ENCODE measurements at places on chromosomes 2 and 18. TPM values are rescaled to one million over a fixed set of nuclear protein-coding genes. Genes with fewer than 3 reads are reported as not detected.

DNA sequence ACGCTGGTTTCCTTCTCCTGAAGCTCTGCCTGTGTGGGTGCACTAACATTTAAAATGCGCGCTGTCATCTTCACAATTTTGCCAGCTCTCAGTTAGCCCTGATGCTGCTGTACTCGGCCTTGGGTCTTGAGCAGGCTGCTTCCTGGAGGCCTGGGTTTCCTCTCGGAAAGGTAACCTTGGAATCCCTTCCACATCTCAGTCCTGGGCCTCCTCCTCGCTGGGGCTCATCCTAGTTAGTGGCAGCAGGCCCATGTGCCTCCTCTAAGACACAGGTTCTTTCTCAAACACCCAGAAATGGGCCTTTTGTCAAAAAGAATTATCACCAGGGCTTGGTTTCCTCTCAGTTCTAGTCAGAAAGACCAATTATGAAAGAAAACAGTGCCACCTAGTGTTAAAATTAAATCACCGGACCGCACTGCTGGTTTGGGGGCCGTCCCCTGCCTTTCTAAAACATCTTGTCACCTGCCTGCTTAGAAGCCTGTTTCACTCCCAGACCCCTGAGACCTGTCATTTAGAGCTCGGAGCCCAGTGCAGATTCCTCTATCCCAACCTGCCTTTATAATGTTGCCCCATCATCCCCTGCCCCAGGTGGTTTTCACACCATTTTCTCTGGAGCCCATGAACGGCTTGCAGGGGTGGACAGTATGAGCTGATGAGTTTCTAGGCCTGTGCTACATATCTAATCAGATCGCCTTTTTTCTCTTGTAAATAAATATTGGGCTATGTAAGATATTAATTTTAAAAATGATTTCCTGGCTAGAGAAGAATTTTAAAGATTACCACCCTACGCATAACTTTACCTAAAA lies 42.4 kb downstream of the HK2 start:
- no peaks in the 10 kb centered on the region for H3K27me3 ChIP-seq
- no peak overlapping the region for H3K4me3 ChIP-seq
- no peaks in the 10 kb centered on the region for H3K36me3 ChIP-seq
- H3K4me1 ChIP-seq = no peaks in the 10 kb centered on the region

DNA sequence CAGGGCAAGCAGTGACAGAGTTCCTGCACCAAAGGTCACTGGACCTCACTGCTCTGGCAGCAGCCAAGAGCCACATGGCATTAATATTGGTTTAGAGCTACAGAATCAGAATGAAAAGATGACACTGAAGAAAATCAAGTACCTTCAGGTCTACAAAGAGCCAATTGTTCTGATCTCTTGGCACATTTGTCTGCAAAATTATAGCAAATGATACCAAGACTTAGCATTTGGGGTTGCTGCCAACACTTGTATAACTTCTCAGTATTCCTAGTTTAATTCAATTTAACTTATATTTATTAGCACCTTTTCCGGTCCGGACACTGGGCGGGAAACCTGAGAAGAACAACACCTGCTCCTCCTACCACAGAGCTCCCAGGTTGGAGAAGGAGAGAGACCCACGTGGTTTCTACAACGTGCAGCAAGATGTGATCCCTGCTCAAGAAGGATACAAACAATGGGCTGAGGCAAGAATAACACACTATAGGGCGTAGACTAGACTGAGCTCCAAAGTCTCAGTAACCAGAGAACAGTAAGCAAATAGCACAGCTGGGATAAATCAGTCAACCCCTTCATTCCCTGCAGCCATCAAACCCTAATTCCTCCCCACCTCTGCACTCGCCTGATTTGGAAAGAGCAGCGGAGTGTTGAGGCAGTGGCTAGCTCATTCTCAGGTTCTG lies 2.4 kb downstream of the LRRC30 start:
- H3K27me3 ChIP-seq = no peaks in the 10 kb centered on the region
- no peak for DNase-seq
- H3K36me3 ChIP-seq = no peaks in the 10 kb centered on the region
- no peak overlapping the region for H3K27ac ChIP-seq
- H3K4me1 ChIP-seq = no peaks in the 10 kb centered on the region
- no peak overlapping the region for H3K4me3 ChIP-seq

DNA sequence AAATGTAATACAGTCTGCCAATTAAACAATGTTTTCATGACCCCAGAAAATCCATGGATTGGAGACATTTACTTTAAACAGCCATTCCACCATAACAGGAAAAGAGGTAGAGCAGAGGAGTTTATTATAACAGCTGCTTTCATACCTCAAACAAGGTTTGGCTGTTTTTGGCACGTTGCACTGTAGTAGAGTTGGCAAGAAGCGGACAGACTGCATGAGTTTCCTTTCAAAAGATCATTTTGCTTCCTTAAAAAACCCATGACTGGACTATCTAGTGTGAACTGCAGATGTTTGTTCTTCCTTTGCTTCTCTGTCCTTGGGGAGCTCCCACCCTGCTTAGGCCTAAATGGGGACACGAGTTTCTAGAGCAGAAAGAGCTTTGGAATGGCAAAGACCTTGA lies 108.5 kb upstream of the THOC1 start:
- no peaks in the 10 kb centered on the region for H3K4me1 ChIP-seq
- peak; percentile 77 for DNase-seq
- H3K27me3 ChIP-seq = no peaks in the 10 kb centered on the region
- H3K36me3 ChIP-seq = no peaks in the 10 kb centered on the region
- H3K27ac ChIP-seq = peak overlapping the region; percentile 65

- no peak for DNase-seq
- no peaks in the 10 kb centered on the region for H3K27me3 ChIP-seq
- no peaks in the 10 kb centered on the region for H3K4me1 ChIP-seq
- no peaks in the 10 kb centered on the region for H3K36me3 ChIP-seq
- H3K27ac ChIP-seq = no peak overlapping the region
Measured at GRCh38 chr2:83899271-83899670, 559.8 kb downstream of the SUCLG1 start.

DNA sequence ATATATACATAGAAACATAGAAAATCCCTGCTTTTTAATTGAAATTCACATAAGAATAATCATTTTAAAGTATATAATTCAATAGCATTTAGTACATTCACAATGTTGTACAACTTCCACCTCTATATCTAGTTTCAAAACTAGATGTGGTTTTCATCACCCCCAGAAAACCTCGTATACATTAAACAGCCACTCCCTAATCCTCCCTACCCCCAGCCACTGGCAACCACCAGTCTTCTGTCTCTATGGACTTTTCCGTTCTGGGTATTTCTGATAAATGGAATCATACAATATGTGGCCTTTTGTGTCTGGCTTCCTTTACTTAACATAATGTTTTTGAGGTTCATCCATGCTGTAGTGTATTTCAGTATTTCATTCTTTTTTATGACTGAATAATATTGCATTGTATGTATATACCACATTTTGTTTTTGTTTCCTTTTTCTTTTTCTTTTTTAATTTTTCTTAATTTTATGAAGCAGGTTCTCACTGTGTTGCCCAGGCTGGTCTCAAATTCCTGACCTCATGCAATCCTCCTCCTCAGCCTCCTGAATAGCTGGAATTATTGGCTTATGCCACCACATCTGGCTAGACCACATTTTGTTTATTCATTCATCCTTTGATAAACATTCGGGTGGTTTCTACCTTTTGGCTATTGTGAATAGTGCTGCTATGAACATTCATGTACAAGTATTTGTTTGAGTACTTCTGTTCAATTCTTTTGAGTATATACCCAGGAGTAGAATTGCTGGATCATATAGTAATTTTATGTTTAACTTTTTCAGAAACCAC lies 50.6 kb upstream of the RNF152 start:
- H3K27ac ChIP-seq = no peak overlapping the region
- H3K36me3 ChIP-seq = no peaks in the 10 kb centered on the region
- H3K4me1 ChIP-seq = no peaks in the 10 kb centered on the region
- no peaks in the 10 kb centered on the region for H3K27me3 ChIP-seq
- DNase-seq = no peak

- H3K27ac ChIP-seq = no peak overlapping the region
- DNase-seq = no peak
- no peak overlapping the region for H3K4me3 ChIP-seq
- H3K4me1 ChIP-seq = no peaks in the 10 kb centered on the region
- H3K27me3 ChIP-seq = no peaks in the 10 kb centered on the region
- H3K36me3 ChIP-seq = no peaks in the 10 kb centered on the region
Measured at GRCh38 chr2:170047331-170048065, 130.4 kb upstream of the MYO3B start.

- H3K36me3 ChIP-seq = no peaks in the 10 kb centered on the region
- no peak overlapping the region for H3K4me3 ChIP-seq
- DNase-seq = peak; percentile 84
- peaks cover 92% of the 10 kb centered on the region for H3K4me1 ChIP-seq
Measured at GRCh38 chr2:7012141-7012764, 95.0 kb downstream of the RNF144A start.

- no peaks in the 10 kb centered on the region for H3K36me3 ChIP-seq
- no peak overlapping the region for H3K27ac ChIP-seq
- DNase-seq = no peak
- H3K4me1 ChIP-seq = peaks cover 10% of the 10 kb centered on the region
- no peaks in the 10 kb centered on the region for H3K27me3 ChIP-seq
Measured at GRCh38 chr2:119490106-119490505, 34.2 kb downstream of the SCTR start.

The RASGRP3 gene
- 1.8 TPM for polyA plus RNA-seq

DNA sequence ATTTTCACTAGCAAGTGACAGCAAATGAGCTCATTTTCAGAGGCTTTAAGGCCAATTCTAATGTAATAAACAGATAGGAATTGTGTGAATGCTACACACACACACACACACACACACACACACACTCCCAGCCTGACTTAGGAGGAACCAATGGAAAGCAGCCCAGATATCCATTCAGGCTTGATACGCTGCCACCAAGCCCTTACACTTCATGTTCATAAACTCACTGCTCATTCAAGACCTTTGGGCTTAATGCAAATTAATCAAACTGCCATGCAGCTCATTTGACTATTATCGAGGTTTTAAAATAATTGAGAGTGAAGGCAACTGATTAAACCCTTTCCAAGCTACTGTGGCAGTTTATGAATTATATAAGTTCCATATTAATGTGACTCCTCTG lies 298.9 kb upstream of the NCKAP5 start:
- H3K27me3 ChIP-seq = no peaks in the 10 kb centered on the region
- no peak for DNase-seq
- no peaks in the 10 kb centered on the region for H3K36me3 ChIP-seq
- H3K4me3 ChIP-seq = no peak overlapping the region
- no peak overlapping the region for H3K27ac ChIP-seq
- H3K4me1 ChIP-seq = no peaks in the 10 kb centered on the region

The BOLL gene
- polyA plus RNA-seq = not detected

The SLC5A7 gene
- polyA plus RNA-seq = 0.79 TPM

DNA sequence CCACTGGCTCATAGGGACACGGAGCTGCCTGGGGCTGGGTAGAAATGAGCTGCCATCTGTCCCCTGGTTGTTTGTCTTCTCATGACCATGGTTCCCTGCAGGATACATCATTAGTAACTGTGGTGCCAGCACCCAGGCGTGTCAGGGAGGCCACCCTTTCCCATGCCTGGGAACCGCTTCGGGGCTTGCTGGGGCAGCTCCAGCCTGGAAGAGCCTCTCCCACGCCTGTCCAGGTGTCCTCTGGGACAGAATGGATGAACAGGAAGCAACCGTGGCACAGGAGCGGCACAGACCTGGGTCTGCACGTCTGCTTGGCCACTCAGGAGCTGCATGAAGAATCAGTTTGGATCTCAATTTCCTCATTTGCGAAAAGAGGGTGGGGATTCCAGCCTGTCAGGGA lies 34.8 kb downstream of the SDC1 start:
- H3K4me1 ChIP-seq = no peaks in the 10 kb centered on the region
- H3K27me3 ChIP-seq = no peaks in the 10 kb centered on the region
- H3K27ac ChIP-seq = no peak overlapping the region
- DNase-seq = no peak

GRCh38 chr2:144233317-144233716 lies 286.6 kb downstream of the ZEB2 start:
- DNase-seq = no peak
- H3K4me3 ChIP-seq = no peak overlapping the region
- H3K36me3 ChIP-seq = no peaks in the 10 kb centered on the region
- no peaks in the 10 kb centered on the region for H3K4me1 ChIP-seq

DNA sequence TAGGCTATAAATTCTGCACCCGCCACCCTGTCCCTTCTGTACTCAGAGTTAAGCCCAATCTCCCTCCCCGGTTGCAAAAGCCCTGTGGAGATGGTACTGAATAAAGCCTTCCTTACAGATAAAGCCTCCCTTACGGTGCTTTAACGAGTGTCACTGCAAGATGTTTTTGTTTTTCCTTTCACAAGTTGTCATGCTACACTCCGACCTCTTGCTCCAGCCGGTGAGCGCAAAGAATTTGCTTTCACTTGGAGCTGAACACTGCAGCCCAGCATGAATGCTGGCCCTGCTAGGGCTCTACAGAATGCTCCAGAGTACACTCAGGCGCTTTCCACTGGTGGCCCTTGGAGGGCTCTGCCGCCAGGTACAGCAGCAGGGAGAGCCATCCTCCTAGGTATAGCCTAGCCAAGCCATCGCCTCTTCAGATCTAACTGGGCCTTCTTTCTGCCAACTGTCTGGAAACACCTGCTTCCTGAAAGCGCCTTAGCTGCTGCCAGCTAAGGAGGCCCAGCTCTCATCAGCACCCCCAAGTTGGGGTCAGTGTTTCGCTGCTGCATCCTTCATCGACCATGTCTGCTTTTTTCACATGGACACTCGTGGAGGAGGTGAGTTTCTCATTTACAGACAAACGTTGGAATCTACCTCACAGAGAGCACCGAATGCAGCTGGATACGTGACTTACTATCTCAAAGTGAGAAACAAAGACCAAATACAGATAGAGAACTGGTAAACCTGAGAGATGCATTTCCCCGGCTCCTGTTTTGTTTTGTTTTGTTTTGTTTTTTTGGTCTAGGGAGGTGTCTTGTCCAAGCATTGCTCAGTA lies 13.4 kb upstream of the CREG2 start:
- H3K4me3 ChIP-seq = no peak overlapping the region
- no peaks in the 10 kb centered on the region for H3K4me1 ChIP-seq
- no peaks in the 10 kb centered on the region for H3K27me3 ChIP-seq
- no peaks in the 10 kb centered on the region for H3K36me3 ChIP-seq
- H3K27ac ChIP-seq = no peak overlapping the region

The CHRND gene
- polyA plus RNA-seq = not detected

The FHOD3 gene
- 1.2 TPM for polyA plus RNA-seq

GRCh38 chr2:177816766-177817165 lies 255.8 kb downstream of the PDE11A start:
- H3K4me1 ChIP-seq = peaks cover 10% of the 10 kb centered on the region
- no peaks in the 10 kb centered on the region for H3K36me3 ChIP-seq
- no peak for DNase-seq
- H3K27ac ChIP-seq = peak overlapping the region; percentile 26

The ADRA2B gene
- under 0.01 TPM for polyA plus RNA-seq

GRCh38 chr2:121947674-121948073 lies 192.2 kb downstream of the TSN start:
- no peaks in the 10 kb centered on the region for H3K27me3 ChIP-seq
- no peak for DNase-seq
- H3K4me3 ChIP-seq = no peak overlapping the region
- no peaks in the 10 kb centered on the region for H3K36me3 ChIP-seq

The CHST10 gene
- 0.60 TPM for polyA plus RNA-seq

The MYOM1 gene
- 3.3 TPM for polyA plus RNA-seq

DNA sequence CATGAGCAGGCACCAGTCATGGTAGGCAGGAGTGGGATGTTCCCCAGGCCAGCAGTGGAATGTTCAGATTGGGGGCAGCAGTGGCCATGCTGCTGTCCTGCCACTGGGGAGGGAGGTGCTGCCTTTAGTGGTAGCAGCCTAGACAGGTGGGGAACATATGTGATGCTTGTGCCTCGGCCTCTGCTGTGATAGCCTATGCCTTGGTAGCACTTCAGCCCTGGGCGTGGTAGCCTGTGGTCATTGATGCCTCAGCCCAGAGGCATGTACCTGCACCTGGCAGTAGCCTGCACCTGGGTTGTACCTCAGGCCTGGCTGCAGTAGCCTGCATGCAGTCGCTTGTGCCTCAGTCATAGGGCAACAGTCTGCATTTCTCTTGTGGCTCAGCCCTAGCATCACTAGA lies 7.1 kb downstream of the RFTN2 start:
- DNase-seq = no peak
- H3K4me3 ChIP-seq = no peak overlapping the region
- no peaks in the 10 kb centered on the region for H3K36me3 ChIP-seq
- no peaks in the 10 kb centered on the region for H3K27me3 ChIP-seq

Measured in sigmoid colon (tissue), 7 donors.